ENCODE measurements at places on chromosomes 5 and 9. TPM values are rescaled to one million over a fixed set of nuclear protein-coding genes. Genes with fewer than 3 reads are reported as not detected.
A peak's percentile ranks its signal among the peaks of the same experiment; 100 is the strongest.

The DTWD2 gene
- total RNA-seq = 9.5 TPM

- no peak for DNase-seq
These were observed 137.6 kb downstream of the CCDC192 start for GRCh38 chr5:127840809-127841208.

DNA sequence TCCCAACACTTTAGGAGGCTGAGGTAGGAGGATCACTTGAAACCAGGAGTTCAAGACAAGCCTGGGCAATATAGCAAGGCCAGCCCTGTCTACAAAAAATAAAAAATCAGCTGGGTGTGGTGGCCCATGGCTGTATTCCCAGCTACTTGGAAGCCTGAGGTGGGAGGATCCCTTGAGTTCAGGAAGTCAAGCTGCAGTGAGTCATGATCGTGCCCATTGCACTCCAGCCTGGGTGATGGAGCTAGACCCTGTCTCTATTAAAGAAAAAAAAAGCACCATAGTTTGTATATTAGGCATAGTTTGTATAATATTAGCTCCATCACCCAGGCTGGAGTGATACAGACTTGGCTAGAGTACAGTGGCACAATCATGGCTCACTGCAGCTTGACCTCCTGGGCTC, 9.6 kb upstream of the NME5 start:
- DNase-seq = peak; percentile 38

The TOR4A gene
- total RNA-seq = 61.6 TPM

Measured in mucosa of gallbladder (tissue), 1 donor.